Peyer's patch (tissue), 4 donors: ENCODE measurements at places on chromosomes 3 and 15. TPM values are rescaled to one million over a fixed set of nuclear protein-coding genes. Genes with fewer than 3 reads are reported as not detected.

Gene SERPINI2
- 2.8 TPM for total RNA-seq

Gene MUC13
- 586 TPM for total RNA-seq

Gene RETNLB
- 10.2 TPM for total RNA-seq

Gene GOLGA8J
- total RNA-seq: not detected

Gene CLSTN2
- 2.8 TPM for total RNA-seq

Gene C3orf70
- total RNA-seq: 4.1 TPM

Gene MUSTN1
- total RNA-seq: 2.3 TPM

Gene MRAS
- 7.4 TPM for total RNA-seq

Gene CXCR6
- 1.7 TPM for total RNA-seq

Gene OR5AC2
- not detected for total RNA-seq

Gene GATM
- 196 TPM for total RNA-seq

Gene CPN2
- not detected for total RNA-seq

Gene ERICH6
- total RNA-seq: not detected

Gene DUOXA2
- not detected for total RNA-seq

Gene MORF4L1
- 90.8 TPM for total RNA-seq

Gene TJP1
- 112 TPM for total RNA-seq

Gene ITGB5
- 128 TPM for total RNA-seq

Gene CHDH
- total RNA-seq: 118 TPM

Gene NR1I2
- total RNA-seq: 356 TPM

Gene PPP1R14D
- total RNA-seq: 99.2 TPM

Gene EXOSC7
- 19.8 TPM for total RNA-seq

Gene RARB
- 3.4 TPM for total RNA-seq

Gene GPR62
- not detected for total RNA-seq

Gene NPTN
- total RNA-seq: 66.0 TPM

Gene PSMD2
- total RNA-seq: 148 TPM

Gene RLBP1
- not detected for total RNA-seq

Gene SLC33A1
- 12.4 TPM for total RNA-seq

Gene CLDN16
- not detected for total RNA-seq

Gene MLF1
- total RNA-seq: not detected

Gene TEX9
- 26.4 TPM for total RNA-seq

Gene KBTBD13
- not detected for total RNA-seq

Gene LINGO1
- total RNA-seq: not detected

Gene LDHAL6B
- not detected for total RNA-seq

Gene IL17RD
- 0.88 TPM for total RNA-seq

Gene ICE2
- 27.2 TPM for total RNA-seq

Gene KY
- not detected for total RNA-seq

Gene ZNF619
- total RNA-seq: 14.9 TPM

Gene TMEM42
- total RNA-seq: 12.6 TPM

Gene CD96
- 11.0 TPM for total RNA-seq

Gene CCR4
- total RNA-seq: not detected

Gene CHST13
- total RNA-seq: not detected

Gene FEM1B
- total RNA-seq: 48.2 TPM

Gene CYP1A1
- 0.70 TPM for total RNA-seq

Gene CCDC13
- total RNA-seq: 1.4 TPM

Gene SUSD5
- total RNA-seq: not detected

Gene ZNF80
- total RNA-seq: not detected
